ENCODE measurements at places on chromosomes 12 and 14.

- DNase-seq: no peak
These were observed 70.9 kb upstream of the EEA1 start for GRCh38 chr12:93000026-93000425.

- no peak for DNase-seq
These were observed 941 bp downstream of the ZDHHC17 start for GRCh38 chr12:76764856-76765255.

- no peak for DNase-seq
These were observed 450.9 kb upstream of the TMPO start for GRCh38 chr12:98064501-98064900.

- DNase-seq: no peak
These were observed 14.3 kb downstream of the EXOC3L4 start for GRCh38 chr14:103108749-103109207.

- no peak for DNase-seq
These were observed 95.0 kb downstream of the KLHL28 start for GRCh38 chr14:44866770-44867169.

DNA sequence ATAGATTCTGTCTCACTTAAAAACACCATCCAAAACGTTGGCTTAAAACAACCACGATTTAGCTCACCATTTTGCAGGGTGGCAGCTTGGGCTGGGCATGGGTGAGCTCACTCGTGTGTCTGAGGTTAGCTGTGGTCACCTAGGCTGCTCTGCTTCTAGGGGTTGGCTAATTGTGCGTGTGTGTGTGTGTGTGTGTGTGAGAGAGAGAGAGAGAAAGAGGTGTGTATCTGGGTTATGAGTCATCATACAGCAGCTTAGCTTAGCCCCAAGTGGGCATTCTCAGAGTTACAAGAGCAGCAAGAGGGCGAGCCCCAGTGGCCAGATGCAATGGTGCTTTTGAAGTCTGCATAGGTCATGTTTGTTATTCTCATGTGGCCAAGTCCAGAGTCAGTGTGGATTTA lies 6.0 kb downstream of the FBXW8 start:
- peak; percentile 55 for DNase-seq

- no peak for DNase-seq
These were observed 95.2 kb upstream of the PPP2R5C start for GRCh38 chr14:101666264-101666663.

- no peak for DNase-seq
These were observed 494 bp downstream of the TMTC3 start for GRCh38 chr12:88142610-88142991.

DNA sequence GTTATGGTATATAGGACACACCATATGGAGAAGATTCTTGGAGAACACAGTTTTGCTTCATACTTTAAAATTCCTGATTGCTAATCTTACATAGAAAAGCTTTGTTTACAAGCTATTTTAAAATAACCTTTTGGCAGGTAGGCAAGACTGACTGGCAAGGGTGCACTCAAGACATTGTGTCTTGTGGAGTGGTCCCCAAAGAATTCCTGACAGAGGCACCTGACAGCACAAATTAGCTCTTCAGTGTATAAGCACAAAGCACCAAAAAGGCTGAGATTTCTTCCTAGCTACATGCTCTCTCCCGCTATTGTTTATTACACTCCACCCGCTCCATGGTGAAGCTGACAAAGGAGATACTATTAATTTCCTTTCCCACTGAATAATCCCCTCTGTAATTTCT lies 139.4 kb downstream of the MON2 start:
- DNase-seq: no peak

GRCh38 chr14:50353126-50353525 lies 41.0 kb downstream of the DMAC2L start:
- DNase-seq: no peak

DNA sequence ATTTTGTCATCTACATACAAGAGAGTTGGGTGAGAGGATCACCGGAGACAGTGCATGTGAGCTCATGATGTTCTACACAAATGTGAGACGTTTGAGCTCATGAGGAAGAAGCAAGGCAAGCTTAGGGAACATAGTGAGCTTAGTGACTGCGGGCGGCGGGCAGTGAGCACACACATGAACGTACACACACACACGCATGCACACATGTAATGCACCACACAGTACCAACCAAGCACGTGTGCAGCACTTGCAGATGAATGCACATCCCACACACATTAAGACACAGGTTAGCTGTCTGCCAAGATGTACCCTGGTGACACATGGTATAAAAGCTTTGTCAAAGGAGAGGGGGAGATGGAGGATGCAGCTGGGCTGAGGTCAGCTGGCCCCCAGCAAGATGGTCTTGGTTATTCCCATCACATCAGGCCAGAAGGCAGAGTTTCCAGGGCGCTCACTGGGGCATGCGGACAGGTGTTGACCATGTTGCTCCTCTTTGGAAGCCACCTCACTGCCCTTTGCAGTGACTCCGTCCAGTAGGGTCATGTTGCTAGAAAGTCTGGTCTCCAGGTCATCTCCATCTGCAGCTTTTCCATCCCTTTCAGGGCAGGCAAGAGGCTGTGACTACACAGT lies 8.7 kb upstream of the CACNA2D4 start:
- no peak for DNase-seq

DNA sequence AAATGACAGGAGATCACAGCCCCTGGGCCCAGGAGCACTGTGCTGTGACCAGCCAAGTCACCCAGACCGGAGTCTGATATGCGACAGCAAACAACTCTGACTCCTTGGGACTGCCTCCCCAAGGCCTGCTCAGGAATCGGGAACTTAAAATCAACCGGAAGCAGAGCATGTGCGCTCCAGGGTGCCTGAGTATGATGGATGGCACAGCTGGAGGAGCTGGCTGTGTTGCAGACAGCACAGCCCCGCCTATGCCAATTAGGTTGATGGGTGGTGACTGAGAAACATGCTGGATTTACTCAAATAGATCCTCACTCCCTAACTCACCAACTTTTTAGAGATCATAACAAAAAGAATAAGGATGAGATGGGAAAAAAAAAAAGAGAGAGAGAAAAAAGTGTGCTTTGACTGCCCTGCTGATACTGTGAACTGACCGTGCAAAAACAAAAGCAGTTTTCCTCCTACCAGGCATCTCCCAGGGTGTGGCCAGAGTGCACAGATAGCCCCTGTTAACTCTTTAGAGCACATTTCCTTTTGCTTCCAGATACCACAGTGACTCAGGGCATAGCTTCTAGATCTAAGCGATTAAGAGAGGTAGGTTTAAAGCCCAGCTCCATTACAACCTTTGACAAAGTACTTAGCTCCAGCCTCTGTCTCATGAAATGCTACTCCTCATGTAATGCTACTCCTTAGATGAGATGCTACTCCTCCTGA lies 27.4 kb upstream of the STON2 start:
- peak; percentile 89 for DNase-seq

- peak; percentile 8 for DNase-seq
These were observed 28.3 kb upstream of the LIN7A start for GRCh38 chr12:80966001-80966400.

- no peak for DNase-seq
These were observed 114.4 kb downstream of the SPTSSA start for GRCh38 chr14:34347683-34348082.

Measured in ELF-1 (cell line).